ENCODE measurements at places on chromosomes 4 and X. TPM values are rescaled to one million over a fixed set of nuclear protein-coding genes. Genes with fewer than 3 reads are reported as not detected.

DNA sequence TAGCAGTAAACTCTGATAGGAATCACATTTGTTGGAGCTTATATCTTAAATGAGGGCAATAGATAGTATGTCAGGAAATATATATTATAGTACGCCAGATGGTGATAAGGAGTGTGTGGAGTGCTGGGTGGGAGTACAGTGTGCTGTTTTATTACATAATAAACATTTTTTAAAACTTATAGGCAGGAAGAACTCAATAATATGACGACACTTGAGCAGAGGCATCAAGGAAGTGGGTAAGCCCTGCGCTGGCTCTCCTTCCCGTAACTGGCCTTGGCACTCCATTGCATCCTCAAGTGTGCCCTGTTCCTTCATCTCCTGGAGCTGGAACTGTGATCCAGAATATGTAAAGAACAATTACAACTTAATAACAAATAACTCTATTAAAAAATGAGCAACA, 123.8 kb downstream of the ELOVL6 start:
- no peak for DNase-seq

GRCh38 chrX:135740681-135741149, 27.3 kb downstream of the CT45A1 start:
- DNase-seq: peak; percentile 51

DNA sequence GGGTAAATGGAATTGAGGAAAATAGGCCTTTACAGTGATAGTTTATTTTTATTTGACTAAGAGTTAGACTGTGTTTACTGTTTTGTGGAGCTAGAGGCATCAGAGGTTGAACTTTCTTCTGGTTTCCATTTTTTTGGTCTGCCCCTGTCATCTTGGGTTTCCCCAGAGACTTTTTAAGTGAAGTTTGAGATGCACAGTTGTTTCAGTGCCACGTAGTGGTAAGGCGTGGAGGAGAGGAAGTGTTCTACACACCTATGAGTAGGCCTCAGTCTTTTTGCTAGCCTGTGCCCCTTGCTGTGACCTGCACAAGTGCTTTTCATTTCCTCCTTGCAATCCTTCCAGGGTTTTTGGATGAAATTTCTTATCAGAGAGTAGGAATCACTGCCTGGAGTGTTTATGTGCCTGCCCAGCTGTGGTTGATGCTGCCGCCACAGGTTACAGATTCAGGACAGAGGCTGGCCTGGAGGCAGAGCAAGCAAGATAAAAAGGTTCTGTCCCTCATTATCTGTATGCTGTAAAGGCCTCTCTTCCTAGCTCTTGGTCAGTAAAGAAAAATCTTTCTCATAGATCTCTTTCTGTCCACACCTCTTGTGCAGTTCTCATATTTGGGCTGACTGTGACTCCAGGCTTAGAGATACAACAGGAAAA, 12.5 kb upstream of the HSFX4 start:
- DNase-seq: no peak

DNA sequence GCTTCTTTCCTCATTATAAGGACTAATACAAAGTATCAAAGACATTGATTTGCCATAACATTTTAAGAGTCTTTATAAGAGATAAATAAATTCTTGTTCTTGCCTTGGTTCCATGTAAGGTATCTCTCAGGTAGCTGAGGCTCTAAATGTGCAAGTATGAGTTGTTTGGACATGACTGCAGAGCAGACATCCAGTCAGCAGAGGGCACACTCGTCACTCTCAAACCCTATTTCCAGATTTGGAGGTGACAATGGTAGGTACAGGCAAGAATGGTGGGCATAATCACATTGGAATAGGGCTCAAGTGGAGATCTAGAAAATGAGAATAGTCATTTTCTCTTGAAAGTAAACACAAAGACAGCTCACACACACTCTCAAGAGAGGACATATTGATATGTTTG, 133.3 kb upstream of the ZIC3 start:
- DNase-seq: peak; percentile 42

DNA sequence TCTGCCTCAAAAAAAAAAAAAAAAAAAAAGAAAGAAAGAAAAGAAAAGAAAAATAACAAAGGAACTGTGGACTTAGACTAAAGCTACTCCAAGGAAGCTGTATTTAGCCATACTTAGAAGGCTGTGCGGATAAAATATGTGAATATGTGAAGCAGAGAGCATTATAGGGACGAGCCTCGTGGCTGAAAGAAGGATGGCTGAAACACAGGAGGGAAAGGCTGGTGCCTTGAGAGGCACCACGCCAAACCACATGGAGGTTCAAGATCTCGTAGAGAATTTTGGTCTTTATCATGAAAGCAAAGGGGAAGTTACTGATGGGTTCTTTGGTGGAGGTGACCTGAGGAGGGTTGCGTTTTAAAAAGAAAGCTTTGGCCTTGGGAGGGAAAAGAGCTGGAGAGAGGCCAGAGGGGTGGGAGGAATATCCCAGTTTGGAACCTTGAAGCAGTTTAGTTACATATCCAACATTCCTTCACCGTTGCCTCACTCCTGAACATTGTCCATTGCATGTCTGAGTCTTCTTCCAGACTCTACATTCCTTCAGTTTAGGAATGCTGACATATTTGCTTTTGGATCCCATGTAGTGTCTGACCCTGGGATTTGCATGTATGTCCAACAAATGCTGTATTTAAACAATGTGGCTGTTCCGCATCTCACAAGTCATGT, 82.5 kb downstream of the CPE start:
- no peak for DNase-seq

DNA sequence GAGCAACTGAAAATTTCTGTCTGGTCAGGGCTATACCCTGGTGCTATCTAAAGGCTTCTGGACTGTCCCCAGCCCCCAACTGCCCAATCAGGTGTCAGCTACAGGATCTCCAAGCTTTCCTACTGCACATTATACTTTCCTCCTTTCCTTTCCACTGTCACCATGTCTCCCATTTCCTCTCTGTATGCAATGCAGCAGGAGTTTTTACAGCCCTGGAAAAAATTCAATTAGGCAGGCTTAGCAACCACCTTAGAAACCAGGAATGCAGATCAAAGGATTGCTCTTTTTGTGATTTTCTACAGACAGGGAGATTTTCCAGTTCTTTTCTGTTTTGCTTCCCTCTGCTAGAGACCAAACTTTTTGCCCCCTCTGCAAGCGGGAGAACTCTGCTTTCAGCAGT, 6.0 kb upstream of the NAF1 start:
- no peak for DNase-seq

DNA sequence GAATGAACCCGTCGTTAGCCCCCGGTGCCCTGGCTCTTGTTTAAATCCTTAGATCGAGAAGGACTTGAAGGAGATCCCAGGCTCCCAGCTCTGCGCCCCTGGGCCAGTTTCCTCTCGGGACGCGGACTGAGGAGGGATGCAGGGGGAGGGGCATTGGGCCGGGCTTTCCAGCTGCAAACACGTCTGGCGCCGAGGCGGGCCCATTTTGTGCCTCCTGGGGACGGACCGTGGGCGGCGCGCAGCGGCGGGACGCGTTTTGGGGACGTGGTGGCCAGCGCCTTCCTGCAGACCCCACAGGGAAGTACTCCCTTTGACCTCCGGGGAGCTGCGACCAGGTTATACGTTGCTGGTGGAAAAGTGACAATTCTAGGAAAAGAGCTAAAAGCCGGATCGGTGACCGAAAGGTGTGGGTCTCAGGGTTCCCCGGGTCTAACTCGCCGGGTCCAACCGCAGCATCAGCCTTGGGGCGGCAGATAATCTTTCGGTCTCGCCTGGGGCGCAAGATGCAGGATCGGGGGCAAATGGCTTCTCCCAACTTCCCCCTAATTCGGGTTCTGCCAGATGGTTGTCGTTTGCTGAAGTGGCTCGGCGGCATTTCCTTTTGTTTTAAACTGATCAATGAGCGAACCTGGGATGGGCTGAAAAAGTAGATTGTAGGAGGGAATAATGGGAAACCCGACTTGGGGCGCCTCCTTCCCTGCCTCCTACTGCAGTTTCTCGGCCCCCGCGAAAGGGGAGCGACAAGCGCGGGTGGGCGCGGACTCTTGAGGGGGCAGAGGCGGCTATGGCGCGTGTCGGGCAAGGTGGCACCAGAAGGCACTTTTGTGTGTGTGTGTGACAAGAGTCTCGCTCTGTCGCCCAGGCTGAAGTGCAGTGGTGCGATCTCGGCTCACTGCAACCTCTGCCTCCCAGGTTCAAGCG, 2.9 kb downstream of the PDGFRA start:
- DNase-seq: peak; percentile 40

DNA sequence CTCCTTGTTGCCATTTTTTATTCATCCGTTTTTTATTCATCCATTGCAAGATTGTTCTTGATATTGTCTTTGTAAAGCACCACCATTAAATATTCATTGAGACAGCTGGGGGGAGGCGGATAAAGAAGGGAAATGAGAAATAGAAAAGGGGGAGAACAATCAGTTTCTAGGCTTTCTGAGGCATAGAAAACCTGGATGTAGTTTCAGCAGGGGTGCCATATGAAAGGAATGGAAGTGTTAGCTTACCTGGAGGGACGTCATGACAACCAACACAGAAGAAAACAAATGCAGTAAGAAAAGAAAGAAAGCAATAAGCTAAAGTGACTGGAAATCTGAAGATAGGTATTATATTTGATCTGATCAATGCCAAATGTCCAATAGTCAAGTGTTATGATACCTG, 276.1 kb downstream of the GASK1B start:
- DNase-seq: no peak

- no peak for DNase-seq
These were observed 112.1 kb upstream of the NWD2 start for GRCh38 chr4:37132351-37132974.

- no peak for DNase-seq
These were observed 44.9 kb downstream of the JADE1 start for GRCh38 chr4:128854433-128854832.

DNA sequence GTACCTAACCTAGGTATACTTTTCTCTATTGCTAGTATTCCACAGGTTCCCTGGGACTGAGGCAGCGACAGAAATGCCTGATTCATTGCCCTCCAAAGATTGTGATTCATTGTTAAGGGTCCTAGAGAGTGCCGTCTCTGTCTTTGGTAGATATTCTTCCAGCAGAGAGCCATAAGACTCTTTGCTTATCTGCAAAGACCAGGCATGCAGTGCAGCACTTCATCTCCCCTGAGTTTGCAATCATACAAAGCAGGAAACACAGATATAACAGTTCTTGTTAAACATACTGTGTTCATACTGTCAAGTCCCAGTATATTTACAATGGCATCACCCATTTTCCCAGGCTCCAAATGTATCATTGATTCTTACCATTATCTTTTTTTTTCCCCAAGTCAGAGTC, 47.7 kb downstream of the KLF8 start:
- DNase-seq: no peak

DNA sequence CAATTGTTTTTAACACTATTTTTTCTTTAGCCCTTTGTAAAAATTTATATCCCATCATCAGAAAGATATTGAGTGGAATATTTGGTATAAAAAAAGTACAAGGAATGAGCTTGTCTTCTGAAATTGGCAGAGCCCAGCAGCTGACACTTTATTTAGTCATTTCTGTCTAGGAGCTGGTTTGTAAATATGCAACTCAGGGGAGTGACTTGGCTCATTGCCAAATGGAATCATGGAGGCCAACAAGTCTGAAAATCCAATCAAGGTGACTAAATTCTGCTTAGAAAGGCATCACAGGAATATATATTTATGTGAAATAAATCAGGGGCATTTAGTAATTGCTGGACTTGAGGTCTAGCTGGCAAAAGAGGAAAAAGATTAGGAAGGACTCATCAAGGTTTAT, 74.4 kb downstream of the OTC start:
- DNase-seq: no peak

DNA sequence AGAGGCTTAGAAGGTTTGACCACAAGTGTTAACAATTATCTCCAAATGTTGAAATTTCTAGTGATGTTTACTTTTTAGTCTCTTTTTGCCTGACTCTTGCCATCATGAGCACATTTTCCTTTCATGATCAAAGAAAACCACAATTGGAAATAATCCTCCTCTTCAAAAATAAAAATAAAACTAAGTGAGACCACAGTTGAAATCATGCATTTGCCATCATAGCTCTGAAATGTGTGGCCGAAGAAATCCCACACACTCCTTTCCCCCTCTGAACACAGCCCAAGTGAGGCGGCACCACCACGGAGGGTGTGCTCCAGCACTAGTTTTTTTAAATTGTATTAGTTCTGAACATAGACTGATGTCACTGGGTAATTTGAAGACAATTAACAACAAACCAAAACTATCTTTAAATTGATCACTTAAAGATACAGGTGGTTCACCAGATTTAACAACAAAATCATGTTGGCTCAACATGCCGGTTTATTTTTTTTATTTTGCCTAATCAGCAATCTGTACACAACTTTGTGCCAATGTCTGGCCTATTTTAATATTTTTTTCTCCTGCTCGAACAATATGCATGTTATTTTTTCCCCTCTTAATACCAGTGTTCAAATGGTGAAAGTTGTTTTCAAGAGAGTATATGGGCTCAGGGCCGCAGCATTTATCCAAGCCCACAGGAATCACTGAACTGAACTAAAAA, 17.6 kb downstream of the APBB2 start:
- DNase-seq: no peak

DNA sequence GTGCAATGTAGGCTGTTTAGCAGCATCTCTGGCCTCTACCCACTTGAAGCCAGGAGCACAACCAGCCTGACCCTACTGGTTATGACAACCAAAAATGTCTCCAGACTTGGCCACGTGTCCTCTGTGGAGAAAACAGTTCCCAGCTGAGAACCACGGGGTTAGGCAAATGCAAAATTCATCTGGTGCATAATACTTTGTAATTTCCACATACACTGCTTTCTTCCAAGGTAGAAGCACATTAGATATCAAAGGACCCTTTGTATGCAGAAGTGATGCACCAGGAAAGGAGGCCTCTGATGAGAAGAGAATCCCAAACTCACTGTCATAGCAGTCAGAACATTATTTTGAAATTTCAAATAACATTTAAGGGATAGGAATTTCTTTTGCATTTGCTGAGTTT, 26.3 kb downstream of the MFAP3L start:
- DNase-seq: no peak

- no peak for DNase-seq
These were observed 1.9 kb upstream of the TMSB4X start for GRCh38 chrX:12972878-12973560.

GRCh38 chr4:95728145-95728544, 111.7 kb upstream of the PDHA2 start:
- no peak for DNase-seq

DNA sequence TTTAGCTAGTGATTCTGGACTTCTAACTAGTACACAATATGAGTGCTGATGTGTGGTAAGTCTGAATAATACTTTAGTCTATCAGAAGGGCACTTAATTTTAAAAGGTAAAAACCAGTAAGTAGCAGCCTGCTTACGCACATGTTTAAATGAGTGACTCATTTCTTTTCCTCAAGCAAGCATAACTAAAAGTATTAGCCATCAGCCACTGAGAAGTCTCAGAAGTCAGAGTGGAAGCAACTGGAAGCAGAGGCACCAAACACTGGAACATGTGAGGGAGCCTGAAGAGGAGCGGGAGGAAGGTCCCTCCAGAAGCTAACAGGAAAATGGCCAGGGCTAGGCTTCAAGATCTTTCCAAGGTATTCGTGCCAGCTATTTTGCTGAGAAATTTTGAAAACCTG, 257.7 kb downstream of the RAPGEF2 start:
- DNase-seq: no peak

Gene PAGE5
- not detected for total RNA-seq

Gene LONRF3
- total RNA-seq: 0.29 TPM

Gene CYTL1
- not detected for total RNA-seq

Gene TMEM271
- 22.7 TPM for total RNA-seq

Gene POLR2B
- total RNA-seq: 135 TPM

Gene MAPK10
- total RNA-seq: 92.6 TPM

Gene ACOT9
- 20.5 TPM for total RNA-seq

All from glutamatergic neuron (in vitro differentiated cells).